GM13976 (cell line): ENCODE measurements at places on chromosomes 4 and X.

GRCh38 chr4:112979881-112980421 lies 69.5 kb upstream of the ANK2 start:
- no peak for DNase-seq

- no peak for DNase-seq
Observed at GRCh38 chrX:47710252-47710651, 51.3 kb upstream of the UXT start.

DNA sequence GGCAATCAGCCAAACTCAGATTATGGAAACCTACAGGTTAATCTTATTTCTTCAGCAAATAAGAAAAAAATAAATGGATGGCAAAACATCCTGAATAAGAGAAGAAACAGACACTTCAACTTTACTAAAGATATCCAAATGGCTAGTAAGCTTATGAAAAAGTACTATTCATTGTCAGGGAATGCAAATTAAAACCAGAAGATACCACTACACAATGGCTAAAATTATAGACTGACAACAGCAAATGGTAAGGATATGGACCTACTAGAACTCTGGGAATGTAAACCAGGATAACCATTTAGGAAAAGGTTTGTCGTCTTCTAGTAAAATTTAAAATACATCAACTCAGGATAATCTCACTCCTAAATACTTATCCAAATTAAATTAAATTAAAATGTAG lies 24.3 kb downstream of the GRSF1 start:
- DNase-seq, result no peak

- DNase-seq, result no peak
Observed at GRCh38 chr4:126238013-126238412, 923.3 kb downstream of the FAT4 start.

- peak; percentile 50 for DNase-seq
Observed at GRCh38 chr4:150366487-150366999, 215.4 kb upstream of the MAB21L2 start.

- no peak for DNase-seq
Observed at GRCh38 chr4:5957076-5957475, 61.2 kb downstream of the C4orf50 start.

DNA sequence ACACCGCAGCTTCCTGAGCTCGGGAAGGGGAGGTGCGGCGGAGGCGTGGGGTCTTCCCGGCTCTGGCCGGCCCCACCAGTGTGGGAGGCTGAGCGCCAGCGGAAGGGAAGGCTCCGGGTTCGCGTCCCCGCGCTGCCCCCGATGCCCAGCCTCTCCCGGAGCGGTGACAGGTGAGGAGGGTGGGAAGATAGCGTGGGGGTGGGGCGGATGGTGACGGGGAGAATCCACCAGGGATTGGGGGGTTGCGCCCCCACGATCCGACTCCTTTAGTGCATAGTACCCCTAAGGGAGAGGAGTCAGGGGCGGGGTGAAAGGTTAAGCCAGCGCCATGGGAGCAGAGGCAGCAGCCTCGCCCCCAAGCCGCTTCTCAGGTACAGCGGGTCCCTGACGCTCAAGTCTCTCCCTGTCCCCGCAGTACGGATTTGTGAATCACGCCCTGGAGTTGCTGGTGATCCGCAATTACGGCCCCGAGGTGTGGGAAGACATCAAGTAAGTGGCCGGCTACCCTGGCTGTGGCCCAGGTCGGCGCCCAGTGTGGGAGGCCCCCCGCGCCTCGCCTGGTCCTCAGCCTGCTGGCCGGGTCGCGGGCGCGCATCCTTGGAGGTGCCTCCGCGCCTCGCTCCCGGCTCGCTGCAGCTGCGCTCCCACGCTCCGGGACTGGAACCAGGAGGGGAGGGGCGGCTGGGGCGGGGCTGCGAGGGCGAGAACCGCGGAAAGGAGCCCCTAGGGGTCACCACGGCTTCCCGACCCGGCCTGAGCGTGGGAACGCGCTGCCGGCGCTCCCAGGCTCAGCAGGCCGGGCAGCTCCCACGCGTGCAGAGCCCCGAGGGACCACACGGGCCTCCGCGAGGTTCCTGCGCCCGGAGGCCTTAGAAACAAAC lies 791 bp downstream of the GUCY1B1 start:
- DNase-seq, result peak; percentile 80

DNA sequence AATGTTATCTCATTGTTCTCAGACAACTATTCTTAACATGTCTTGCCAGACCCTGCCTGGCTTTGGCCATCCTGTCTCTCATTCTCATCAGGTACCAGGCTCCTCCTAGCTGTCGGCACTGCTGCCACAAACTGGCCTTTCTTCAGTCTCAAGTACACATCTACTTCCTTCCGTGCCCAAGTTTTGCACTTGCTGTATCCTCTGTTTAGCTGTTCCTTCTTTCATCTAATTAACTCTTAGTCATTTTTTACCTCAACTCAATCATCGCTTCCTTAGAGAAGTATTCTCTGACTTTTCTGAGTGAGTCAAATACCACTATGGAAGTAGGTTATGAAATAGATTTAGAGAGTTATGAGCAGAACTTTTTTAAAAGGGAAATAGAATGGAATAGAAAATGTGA lies 19.7 kb downstream of the CXCL3 start:
- no peak for DNase-seq

DNA sequence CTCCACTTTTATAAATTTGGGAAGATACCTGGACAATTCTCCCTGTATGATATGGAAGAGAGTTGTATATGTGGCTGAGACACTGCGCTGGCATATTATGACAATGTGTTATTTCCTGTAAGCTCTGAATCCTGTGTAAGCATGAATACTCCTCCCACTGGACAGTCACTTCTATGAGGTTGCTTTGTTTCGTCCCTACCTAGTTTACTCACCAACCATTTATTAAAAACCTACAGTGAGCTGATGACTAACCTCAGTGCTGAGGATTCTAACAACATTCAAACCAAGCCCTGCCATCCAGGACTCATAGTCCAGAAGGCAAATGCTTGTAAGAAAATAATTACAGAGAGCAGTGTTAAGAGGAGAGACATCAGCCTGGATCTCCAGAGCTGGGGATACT lies 1632.9 kb upstream of the TENM3 start:
- no peak for DNase-seq

GRCh38 chrX:56788229-56788628 lies 59.2 kb downstream of the NBDY start:
- no peak for DNase-seq

GRCh38 chrX:63930140-63930539 lies 145.1 kb upstream of the ARHGEF9 start:
- DNase-seq, result no peak

DNA sequence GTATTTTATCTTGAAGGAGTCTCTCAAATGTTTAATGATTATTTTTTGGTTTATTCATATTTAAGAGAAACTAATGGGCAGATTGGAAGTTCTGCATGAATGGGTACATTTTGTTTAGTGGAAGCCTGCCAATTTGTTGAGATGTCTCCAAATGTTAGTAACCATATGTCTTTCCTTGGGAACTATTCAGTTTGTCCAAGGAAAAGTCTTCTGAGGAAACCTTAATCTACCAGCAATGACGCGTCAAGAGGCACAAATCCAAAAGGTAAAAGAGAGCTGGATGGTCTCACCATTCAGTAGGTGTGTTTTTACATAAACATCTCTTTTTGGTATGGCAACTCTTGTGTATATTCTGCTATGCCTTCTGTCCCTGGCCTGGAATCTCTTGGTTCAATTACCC lies 37.4 kb upstream of the NDST3 start:
- DNase-seq, result no peak

- DNase-seq, result no peak
Observed at GRCh38 chr4:30122711-30123110, 597.5 kb upstream of the PCDH7 start.

DNA sequence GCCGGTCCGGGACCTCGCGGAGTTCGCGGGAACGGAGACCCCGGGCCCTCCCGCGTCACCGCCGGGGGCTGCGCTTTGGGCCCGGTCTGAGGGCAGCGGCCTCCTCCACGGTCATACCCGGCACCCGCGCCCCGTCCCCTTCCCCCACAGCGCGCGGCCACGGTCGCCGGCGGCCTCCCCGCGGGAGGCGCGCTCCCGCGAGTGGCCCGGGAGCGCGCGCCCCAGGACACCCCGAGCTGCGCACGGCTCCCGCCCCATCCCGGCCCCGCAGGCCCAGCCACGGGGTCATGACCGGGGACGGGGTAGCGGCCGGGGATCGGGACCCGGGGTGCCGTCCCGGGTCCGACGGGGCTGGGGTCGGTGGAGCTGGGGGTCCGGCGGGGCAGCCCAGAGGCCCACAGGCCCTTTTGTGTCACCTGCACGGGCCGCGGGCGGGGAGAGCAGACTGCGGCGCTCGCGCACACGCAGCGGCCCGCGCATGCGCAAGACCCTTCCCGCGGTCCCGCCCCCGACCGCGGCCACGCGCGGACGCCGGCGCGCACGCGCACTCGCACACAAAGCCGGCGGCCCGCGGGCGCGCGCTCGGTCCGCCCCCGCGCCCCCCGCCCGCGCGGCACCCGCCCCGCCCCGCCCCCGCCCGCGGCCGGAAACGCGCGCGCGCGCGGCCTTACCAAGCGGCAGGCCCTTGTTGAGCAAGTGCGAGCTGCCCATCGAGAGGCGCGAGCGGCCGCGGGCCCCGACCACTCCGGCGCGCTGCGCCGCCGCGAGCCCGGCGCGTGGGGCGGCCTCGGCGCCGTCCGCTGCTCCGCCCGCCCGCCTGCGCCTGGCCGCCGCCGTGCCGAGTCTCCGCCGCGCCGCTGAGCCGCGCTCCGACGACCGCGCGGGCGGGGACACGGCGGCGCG lies at the start of gene CTBP1:
Gene CTBP1 (minus strand): TSS at position 886 of the 903 bp plus-strand sequence. CDS start 7,799 bp downstream, outside the sequence.
- DNase-seq, result peak; percentile 98

DNA sequence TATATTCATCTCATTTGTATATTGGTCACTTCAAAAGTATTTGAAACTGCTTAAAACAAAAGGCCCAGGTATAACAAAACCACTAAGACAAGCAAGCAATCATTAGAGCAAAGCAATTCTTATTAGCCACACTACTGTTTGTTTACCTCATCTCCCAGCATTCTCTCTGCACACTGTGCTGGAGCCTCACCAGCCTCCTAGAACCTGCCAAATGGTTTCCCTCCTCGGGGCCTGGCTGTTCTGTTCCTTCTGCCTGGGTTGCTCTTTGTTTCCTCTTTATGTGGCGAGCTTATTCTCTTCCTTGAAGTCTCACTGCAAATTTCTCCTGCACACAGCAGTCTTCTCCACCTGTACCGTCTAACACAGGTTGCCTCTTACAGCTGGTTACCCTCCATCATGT lies 67.5 kb upstream of the MND1 start:
- DNase-seq, result no peak

DNA sequence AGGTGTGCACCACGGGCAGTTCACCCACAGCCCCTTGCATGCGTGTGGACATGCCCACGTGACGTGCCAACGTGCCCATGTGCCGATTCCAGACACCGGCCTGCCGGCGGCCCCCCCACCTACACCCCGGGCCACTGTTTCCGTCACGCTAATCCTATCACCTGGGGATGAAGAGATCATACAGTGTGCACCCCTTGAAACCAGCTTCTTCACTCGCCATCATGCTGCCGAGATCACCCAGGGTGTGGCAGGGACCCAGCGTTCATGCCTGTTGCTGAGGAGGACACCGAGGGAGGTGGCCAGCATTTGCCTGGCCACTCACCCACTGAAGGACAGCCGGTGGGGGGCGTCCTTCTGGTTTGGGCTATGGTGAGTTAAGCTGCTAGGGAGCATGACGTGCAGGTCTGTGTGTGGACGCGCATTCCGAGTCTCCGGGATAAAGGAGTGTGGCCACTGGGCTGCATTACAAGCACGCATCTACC lies 14.1 kb downstream of the CTBP1 start:
- no peak for DNase-seq

GRCh38 chr4:147787204-147787603 lies 55.3 kb downstream of the ARHGAP10 start:
- no peak for DNase-seq

DNA sequence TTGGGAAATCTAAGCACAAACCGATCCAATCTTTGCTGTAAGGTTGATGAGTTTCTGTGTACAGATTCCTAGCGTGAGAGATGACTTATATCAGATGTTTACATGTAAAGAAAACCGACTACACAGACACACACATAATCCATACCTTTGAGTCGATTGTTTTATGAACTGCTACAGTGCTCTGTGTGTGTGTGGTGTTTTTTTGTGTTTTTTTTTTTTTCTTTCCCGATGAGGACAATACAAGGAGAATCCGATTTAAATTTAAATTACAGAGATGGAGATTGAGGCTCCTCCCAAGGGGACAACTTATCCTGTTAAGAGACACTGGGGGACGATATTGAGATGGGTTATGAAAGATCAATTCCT lies 461 bp upstream of the SLC9A6 start:
- no peak for DNase-seq

GRCh38 chrX:39226251-39226650 lies 425.0 kb downstream of the MID1IP1 start:
- no peak for DNase-seq

DNA sequence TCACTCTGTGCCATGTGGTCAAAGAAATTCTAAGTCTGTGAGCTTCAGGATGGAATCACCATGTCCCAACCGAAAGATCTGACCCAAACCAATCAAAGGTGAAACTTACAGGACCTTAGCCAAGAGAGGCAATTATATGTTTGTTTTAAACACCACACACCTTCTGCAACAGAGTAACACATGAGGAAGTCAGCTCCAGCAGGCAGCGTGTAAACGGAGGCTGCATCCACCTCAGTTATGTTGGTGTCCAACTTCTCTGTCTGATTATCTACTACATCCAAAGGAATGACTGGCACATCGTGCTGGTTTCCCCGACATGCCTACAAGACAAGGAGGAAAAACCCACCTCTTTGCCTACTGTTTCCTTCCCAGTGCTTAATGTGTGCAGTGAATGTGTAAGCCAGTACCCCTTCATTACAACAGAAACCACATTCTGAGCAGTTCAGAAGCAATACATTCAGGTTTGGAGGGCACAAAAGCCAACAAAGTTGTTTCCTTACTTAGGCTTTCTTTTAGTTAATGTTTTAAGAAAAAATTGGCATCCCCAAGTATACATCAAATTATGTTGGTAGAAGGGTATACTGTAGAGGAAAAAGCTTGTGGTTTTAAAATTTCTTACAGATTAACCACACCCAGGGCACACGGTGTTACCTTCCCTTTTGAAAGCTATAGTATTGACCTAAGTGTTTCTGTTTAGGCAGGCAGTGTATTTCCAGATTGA lies 12.4 kb downstream of the CASP6 start:
- no peak for DNase-seq
